Upper lobe of left lung (tissue), 6 donors: ENCODE measurements at places on chromosomes 3 and 15. TPM values are rescaled to one million over a fixed set of nuclear protein-coding genes. Genes with fewer than 3 reads are reported as not detected.

GRCh38 chr3:132662212-132662611 is 2.1 kb downstream of the UBA5 start:
- no peak for DNase-seq

DENND6A gene
- 22.8 TPM for total RNA-seq

DNA sequence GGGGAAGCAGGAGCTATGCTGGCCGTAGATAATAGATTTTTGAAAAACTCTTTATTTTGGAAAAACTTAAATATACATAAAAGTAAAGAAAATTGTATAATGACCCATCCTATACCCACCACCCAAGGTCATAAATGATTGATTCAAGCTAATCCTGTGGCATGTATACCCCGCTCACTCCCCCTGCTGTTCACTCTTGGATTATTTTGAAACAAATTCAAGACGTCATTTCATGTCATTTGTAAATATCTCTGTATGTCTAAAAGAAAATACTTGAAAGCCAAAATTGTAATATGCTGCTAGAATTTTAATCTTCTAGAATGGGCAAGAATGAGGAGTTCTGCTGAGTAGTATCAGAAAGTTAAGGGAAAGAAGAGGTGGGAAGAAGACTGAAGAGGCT is 241.7 kb downstream of the FEZF2 start:
- DNase-seq: no peak

GRCh38 chr15:87681104-87681503 is 575.4 kb downstream of the NTRK3 start:
- DNase-seq: no peak

DNA sequence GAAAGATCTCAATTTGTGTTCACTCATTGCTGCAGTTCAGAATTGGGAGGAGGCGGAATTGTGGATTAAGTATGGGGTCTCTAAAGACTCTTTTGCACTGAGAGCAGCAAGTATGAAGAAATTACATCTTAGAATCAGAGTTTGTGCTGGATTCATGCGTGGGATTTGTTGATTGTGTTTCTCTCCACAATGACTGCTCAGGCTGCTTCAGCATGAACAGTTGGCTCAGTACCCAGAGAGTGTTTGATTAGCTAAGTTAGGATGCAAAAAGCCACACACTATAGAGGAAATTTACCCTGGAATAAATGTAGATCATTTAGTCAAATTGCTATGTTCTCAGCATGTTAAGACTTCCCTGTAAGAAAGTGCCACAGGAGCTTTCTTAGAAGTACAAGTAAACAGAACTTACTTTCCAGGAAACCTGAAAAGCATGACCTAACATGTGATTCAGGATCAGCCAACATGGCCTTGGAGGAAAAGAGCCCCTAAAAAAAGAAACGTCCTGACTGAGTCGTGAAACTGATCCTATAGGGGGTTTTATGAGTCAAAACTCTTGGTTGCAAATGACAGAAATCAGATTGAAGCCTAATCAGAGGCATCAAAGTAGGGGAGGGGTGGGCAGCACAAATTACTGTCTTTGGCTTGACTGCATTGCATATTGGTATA is 32.6 kb downstream of the HHLA2 start:
- no peak for DNase-seq

PLAAT1 gene
- not detected for total RNA-seq

DNA sequence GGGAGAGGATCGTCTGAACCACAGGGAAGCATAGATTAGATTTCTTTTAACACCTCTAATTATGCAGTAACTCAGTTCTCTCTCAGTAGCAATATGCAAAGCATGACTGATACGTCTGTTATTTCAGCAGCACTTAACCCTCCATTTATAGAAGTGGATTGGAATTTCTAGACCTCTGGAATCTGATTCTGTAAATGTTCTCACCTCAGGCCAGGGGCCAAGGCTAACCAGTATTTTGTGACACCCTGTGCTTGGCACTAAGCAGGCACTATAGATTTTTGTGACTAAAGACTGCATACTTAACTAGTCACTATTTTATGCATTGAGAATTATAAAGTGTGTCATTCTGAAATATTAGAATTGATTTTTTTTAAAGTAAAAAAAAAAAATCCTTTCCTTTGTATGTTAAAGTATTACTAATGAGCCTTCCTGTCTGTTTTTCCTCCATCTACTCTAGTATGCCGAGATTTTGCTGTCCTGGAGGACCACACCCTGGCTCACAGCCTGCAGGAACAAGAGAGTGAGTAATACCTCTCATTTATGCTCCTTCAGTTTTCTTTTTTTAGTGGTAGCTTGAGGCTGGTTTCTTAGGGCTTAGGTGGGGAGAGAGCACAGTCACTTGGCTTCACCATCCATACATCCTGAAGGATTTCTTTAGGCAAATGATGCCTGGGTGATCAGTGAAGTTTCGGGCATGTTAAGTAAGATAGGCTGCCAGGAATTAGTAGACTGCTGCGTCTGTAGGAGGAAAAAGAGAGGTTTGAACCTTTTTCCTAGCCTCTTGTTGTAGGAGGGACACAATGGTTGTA is 26.5 kb upstream of the UTS2B start:
- no peak for DNase-seq

- DNase-seq: no peak
These were observed 395.2 kb upstream of the TPM1 start for GRCh38 chr15:62647202-62647842.

GRCh38 chr3:140358686-140359085 is 319.2 kb upstream of the TRIM42 start:
- DNase-seq: no peak

GOLGA6D gene
- not detected for total RNA-seq

DENND4A gene
- 26.1 TPM for total RNA-seq

DNA sequence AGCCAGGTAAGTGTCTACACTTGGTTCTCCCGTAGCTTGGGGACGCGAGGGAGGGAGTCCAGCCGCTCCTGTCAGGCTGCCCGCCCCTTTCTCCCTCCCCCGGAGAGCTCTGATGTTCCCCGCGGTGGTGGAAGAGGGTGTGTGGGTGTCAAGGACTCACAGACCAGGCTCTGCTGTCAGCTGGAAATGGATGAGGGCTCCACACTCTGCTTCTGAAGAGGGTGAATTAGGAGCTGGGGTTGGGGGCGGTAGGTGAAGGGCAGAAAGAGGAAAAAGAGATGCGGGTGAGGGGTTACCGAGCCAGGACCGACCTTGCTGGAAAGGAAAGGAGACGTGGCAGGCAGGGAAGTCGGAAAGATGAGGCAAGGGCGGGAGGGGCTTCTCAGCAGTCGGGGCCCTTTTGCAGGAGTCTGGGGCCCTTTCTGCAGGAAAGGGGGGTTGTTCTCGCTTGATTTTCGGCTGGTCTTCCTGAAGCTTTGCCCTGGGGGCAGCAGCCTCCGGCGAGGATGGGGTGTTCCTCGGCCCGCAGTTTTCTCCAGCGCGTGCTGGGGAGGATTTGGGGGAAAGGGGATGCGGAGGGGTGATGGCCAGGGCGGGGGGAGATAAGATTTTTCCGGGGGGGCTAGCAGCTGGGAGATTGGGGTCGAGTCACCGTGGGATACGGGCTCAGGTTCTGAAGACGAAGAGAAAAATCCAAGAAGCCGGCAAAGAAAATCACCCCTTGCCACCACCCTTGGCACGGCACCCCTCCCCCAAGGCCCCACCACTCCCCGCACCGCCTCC is 602 bp upstream of the BAHD1 start:
- DNase-seq: no peak

GRCh38 chr15:100807028-100807427 is 72.6 kb upstream of the ALDH1A3 start:
- no peak for DNase-seq

DNA sequence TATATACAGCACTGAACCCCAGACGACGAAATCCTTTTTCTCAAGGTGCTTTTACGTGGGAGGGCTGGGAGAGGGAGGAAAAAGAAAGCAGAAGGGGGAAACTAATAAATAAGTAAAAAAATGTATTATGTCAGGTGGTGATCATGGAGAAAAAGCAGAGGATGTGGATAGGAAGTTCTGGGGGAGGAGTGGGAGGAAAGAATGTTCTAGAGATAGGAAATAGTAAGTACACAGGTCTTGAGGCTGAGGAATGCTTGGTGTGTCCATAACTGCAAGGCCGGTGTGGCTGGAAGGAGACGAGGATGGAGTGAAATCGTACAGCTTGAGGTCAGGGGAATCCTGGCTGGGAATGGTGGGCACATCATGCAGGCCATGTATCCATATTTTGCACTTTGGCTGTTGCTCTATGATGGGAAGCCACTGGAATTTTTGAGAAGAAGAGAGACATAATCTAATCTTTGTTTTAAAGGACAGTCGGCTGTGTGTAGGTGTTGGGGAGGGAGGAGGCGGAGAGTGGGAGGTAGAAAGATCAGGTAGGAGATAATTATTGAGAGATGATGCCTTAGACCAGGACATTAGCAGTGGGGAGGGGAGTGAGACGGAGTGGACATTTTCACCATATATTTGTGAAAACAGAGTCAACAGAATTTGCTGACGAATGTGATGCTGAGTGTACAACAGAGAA is 1.8 kb upstream of the UBE2E2 start:
- no peak for DNase-seq

MORC1 gene
- total RNA-seq: not detected

- no peak for DNase-seq
These were observed 25.6 kb upstream of the NLGN1 start for GRCh38 chr3:173371848-173372487.

DNA sequence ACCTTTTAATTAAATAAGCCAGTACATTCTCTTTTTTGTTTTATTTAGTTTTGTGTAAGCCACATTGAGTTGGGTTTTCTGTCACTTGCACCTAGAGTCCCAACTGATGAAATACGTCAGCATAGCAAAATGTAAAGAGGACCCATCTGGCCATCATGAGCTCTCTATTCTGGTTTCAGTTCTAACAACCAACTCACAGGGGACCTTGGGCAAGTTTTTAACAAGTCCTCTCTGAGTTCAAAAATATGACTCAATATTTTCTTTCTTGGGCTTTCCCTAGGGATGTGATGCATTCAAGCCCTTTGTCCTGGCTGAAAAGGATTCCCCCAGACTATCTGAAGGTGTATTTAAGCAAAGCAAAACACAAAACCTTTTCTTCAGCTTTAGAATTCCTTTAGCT is 32.9 kb downstream of the PLCH1 start:
- DNase-seq: no peak

DNA sequence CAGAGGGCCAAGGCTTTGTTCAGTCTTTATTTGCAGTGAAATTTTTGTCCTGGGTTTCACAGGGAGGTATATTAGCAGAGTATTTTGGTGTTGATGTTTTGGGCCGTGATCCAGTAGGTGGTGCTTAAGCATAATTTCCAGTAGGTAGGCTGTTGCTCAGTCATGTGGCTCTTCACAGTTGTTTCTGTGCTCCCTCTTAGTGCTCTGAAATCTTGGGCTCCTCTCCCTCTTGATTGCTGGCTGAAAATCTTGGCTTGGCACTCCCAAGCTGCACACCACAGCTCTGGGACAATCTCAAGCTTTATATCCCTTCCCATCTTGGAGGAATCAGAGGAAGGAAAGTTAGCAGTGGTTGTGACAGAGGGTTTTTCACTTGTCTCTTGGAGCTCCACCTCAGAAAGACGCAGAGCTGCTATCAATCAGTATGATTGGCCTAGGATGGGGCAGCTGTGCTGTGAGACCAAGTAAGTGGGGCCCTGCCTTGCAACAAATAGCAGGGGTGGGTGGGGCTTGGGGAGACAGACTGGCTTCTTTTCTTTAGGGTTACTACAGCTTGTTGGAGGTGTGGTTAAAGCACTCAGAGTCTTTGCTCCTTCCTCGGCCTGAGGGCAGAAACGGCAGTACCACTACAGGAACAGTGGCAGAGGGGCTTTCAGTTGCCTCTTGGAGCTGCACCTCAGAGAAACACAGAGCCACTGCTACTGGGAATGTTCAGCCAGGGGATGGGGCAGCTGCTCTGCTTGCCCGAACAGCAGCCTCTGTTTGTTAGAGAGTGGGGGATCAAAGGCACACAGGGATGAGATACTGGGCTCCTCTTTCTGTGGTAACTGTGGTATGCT is 627.0 kb downstream of the SI start:
- no peak for DNase-seq

SLC41A3 gene
- total RNA-seq: 32.5 TPM
